NCI-H1436 treated with DMSO at 0.1 percent for 48 hours (cell line): ENCODE measurements at places on chromosomes 6 and 20.

DNA sequence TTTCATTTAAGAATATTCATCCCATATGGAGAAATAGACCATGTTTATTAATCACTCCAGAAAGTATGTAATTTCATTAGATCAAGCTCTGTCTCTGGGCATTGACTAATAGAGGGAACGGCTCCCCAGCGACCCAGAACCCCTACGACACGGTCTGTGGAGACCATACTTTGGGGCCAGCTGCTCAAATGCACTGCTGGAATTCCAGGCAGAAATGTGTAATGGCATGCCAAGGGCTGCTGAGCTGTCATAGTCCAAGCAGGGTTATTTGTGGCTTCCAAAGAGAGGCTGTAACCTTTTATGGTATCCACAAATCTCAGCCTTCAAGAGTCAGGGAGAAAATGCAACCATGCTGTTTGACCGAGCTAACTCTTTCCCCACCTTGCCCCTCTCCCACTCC lies 755.8 kb downstream of the DHX35 start:
- no peak for DNase-seq

DNA sequence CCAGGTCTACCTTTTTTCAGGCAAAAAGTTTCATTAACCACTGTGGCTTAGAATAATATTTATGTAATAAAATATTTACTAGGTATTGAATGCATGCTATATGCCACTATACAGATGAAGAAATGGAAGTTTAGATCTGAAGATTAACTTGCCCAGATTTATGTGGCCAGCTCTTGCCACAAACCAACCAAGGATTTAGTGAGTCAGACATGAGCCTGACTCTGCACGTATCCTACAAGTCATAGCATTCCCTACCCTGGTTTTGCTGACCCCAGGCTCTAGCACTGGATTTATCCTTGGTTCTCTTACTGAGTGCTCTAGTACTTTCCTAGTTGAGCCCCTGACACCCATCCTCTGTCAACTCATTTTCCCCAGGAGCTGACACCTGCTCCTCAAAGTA lies 75.4 kb downstream of the ANKEF1 start:
- no peak for DNase-seq

- DNase-seq: no peak
Measured at GRCh38 chr20:15802020-15802419, 771.2 kb downstream of the KIF16B start.

DNA sequence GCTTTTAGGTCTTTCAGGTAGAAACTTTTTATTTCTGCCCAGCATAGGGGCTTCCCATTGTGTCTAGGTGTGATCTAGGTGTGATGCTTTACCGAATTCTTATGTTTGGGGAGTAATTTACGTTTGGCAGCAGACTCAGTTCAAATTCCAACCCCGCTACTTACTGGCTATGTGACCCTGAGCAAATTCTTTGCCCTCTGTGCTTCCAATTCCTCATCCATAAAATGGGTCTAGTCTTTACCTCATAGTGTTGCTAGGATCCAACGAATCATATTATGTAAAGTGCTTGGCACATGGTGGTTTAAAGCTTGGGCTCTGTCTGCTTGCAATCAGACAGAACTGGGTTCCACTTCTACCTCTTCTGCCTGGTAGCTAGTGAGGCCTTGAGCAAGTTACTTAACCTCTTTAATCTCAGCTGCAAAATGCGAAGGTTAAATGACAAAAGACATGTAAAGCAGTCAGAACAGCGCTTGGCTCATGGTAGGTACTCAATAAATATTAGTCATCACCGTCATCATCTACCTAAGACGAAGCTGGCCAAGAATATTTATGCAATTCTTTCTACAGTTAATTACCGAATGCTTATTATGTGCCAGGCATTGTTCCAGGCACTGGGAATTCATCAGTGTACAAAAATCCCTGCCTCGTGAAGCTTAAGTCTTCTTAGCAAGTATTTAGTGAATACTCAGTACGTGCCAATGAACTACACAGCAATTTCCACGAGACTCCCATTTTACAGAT lies 1.0 kb downstream of the NSFL1C start:
- no peak for DNase-seq

- DNase-seq: no peak
Measured at GRCh38 chr20:57180954-57181353, 85.5 kb downstream of the BMP7 start.

- no peak for DNase-seq
Measured at GRCh38 chr6:85961125-85961524, 318.4 kb upstream of the SYNCRIP start.

DNA sequence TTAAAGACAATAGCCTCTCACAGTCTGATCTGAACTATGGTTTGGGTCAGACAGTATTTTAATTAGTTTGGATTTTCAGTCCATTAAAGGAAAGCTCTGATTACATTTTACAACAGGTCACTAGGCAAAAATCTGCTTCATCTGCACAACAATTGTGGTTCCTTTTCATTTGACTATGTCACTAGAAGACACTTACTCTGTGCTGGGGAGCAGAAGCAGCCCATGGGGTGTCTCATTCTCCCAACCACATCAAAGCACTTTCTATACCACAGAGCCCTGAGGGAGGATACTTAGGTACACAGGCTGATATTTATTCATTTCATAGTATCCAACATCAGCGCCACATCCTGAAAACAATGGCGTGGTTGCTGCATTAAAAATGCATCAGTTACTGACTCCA lies 36.6 kb upstream of the HDAC2 start:
- no peak for DNase-seq

DNA sequence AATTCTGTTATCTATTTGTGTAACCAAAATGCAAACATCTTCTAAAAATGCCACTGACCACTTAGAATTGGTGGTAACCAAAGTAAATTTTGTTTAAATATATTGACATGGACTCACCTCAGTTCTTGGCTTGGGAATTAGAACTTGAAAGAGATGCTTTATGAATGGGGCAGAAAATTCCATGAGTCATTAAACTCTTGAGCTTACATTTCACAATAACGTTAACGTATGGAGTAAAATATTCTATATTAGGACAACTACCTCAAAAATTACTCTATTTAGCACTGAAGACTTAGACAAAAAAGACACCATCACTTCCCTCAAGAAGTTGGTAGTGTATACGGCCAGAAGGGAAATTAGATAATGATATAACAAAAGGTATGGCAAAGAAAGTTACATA lies 752.2 kb upstream of the MARCKS start:
- DNase-seq: no peak

GRCh38 chr6:127103482-127103881 lies 15.0 kb upstream of the RSPO3 start:
- no peak for DNase-seq

GRCh38 chr20:58038123-58038654 lies 190.3 kb downstream of the ANKRD60 start:
- no peak for DNase-seq

DNA sequence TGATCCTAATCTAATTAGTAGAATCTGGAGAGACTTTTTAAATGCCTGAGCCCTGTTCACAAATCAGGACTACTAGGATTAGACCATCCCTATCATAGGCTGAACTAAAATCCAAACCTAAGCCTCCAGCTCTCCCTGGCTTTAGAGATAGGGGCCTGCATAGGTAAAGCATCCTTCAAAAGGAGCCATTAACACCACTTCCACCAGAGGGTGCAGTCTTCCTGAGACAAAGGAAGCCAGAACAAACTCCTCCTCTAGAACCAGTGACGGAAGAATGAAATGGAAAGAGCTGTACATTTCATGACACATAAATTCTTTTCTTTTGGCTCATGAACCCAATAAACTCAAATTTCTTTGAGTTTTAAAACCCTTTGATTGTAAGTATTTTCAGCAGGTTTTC lies 291.2 kb upstream of the ADGRB3 start:
- peak; percentile 12 for DNase-seq

DNA sequence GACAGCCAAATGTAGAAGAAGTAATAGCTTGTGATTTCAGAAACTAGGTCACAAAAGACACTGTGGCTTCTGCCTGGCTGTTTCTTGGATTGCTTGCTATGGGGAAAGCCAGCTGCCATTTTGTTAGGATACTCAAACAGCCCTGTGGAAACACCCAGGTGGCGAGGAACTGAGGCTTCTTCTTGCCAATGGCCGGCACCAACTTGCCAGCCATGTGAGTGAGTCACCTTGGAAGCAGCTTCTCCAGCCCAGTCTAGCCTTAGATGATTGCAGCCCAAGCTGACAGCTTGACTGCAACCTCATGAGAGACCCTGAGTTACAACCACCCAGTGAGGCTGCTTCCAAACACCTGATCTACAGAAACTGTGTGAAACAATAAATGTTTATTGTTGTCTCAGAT lies 11.9 kb upstream of the KIAA1755 start:
- DNase-seq: no peak

DNA sequence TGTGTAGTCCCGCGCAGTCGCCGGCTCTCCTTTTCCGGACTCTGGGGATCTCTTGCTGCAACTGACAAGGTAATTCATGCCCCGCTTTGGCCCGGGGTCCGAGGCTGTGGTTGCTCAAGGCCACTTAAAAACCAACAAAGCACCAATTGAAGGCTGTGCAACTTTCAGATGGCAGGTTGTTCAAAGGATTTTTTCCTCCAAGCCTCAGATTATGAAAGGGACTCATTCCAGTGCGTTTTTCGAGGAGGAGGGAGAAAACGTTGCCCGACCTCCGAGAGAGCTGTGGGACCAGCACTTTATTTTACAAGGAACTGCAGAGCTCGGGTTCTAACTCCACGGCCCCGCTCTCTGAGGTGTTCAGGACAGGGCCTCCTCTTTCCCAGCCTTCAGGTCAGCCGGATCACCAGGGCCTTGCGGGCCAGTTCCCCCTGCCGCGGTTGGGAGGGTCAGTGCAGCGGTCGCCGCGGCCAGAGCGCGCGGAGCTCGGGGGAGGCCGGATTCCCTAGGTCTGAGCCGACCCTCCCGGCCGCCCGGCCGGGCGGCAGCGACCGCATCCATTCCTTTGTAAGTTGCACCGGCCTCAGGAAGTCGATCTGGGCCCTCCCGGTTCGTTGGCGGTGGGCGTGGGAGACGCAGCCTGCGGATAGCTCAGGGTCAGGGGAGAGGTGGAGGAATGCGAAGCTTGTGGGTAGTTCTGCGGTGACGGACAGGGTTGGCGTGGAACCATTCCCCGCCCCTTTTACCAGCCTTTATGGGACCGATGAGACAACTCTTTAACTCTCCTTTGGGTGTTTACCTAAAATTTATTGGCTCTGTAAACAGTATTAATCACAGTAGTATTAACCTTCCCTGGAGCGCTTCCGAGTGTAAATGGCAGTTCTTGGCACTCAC lies 1.6 kb downstream of the UTRN start:
- no peak for DNase-seq

DNA sequence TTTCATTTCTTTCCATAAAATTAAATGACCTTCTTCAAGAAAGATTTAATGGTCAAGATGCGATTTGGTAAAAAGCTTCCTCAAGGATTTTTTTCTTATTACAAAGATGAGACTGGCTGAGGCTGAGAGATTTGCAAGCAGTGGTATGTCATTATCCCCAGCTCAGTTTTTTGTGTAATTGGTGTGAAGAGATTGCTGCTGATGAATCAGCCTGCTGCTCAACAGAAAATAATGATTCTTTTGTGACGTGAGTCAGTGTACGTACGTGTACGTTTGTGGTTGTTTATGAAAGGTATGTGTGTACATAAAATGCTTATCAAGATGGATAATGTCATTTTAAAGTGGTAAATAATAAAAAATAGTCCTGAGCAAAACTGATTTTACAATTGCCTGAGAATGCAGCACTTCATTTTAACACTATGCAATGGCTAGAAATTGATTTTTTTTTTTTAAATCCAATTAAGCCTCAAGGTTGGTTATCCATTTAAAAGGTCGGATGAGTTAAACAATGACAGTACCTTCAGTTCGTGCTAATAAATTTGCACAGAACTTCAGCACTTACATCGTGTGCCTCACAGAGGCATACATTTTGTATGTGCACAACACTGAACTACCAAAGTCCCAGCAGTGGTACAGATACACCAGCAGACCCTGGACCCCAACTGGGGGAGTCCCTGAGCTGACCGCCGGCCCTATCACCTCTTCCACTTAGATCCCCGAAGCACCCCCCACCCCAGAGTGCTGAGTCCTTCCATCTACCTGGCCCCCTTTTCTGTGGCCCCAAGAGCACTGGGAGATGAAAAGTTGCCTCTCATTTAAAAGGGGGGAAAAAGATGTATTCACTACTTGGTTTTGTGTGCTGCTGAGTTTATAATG lies 9.7 kb upstream of the NPEPL1 start:
- DNase-seq: no peak

DNA sequence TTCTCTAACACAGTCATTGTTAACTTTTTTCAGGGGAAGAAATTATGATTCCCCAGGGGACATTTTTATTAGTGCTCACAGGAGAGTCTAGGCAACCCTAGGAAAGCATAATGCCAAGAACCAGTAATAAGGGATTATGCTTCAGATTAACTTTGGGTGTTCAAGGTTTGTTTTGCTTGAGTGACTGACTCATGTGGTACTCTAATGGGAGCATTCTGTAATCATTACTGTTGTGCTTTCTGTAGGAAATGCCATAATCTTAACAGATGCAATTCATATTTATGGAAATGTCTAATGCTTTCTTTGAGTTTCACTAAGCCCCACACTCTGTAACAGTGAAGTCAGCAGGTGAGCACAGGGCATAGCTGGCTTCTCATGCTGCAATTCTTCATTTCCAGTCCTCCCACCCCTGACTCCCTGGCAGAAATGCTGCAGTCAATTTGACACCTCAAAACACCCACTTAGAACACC lies 263.4 kb upstream of the MAN1A1 start:
- no peak for DNase-seq

DNA sequence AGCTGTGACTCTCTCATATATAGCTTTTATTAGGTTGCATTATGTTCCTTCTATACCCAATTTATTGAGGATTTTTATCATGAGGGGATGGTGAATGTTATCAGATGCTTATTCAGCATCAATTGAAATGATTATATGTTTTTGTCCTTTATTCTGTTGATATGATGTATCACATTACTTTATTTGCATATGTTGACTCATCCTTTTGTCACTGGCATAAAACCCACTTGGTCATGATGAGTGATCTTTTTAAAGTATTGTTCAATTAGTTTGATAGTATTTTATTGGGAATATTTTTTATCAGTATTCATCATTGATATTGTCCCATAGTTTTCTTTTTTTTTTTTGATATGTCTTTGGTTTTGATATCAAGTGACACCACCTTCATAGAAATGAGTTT lies 529.9 kb downstream of the MMUT start:
- DNase-seq: no peak

- no peak for DNase-seq
Measured at GRCh38 chr6:2957696-2958330, 13.6 kb downstream of the SERPINB6 start.

DNA sequence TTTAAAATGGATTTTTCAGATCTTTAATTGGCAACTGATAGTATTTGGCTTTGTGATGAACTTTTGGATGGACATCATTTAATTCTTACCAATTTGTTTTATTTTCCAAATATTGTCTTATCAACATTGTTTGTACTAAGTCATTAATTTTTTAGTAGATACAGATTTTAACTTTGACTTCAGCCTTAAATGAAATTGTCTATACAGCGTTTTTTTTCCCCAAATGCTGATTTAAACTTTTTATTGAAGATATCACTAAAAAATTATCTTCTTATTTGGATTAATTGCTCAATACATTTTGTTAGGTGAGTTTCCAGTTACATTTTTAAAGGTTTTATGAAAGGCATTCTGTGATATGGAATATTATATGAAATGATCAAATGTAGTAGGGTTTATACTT lies 123.6 kb upstream of the MMS22L start:
- no peak for DNase-seq

GRCh38 chr20:51153867-51154707 lies 131.2 kb upstream of the KCNG1 start:
- no peak for DNase-seq

GRCh38 chr6:14743474-14744211 lies 502.2 kb upstream of the JARID2 start:
- DNase-seq: no peak

- DNase-seq: no peak
Measured at GRCh38 chr6:149317644-149318571, at the start of gene TAB2. Gene TAB2 (plus strand): TSS chr6:149317712. CDS start chr6:149369998, 52,286 bp downstream.

GRCh38 chr6:9458424-9458823 lies 956.5 kb downstream of the TFAP2A start:
- DNase-seq: no peak
